ENCODE measurements at places on chromosomes 3 and 15.

- DNase-seq: no peak
These were observed 14.8 kb downstream of the ARNT2 start for GRCh38 chr15:80418892-80419537.

GRCh38 chr3:58164199-58164879 lies 46.4 kb downstream of the DNASE1L3 start:
- no peak for DNase-seq

DNA sequence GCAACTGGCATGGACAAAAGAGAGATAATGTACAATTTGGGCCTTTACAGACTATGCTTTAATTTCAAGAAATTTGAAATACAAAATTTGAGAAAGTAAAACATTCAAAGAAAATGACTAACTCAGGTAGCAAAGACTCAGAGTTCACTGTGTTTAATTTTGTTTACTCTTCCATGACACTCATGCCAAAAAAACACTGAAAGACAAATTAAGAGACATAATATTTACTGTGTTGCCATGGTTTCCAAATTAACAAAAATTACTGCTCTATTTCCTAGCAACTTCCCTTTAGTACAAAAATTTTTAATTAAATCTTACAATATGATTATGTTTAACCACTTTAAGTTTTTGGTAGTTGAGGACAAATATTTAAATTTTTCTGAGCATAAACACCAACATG lies 29.6 kb downstream of the LRRFIP2 start:
- no peak for DNase-seq

- DNase-seq: no peak
These were observed 777 bp upstream of the SLC51A start for GRCh38 chr3:196215493-196216020.

DNA sequence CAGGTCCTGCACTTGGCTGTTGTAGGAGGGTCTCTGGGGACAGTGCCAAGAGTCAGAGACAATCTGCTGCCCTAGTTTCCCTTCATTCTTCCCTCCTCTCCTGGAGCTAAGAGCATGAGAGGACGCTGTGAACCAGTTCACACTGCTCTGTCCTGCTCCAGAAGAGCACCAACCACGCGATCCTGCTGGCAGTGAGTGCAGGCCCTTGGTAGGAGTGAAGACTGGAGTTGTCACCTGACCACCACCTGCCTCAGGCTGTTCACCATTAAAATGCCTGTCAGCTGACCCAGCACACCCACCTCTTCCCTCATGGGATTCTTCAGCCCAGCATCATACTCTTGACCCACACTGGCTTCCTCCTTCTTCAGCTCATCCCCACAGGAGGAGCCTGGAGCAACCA lies 2.9 kb downstream of the TM6SF1 start:
- DNase-seq: no peak

GRCh38 chr3:134737516-134737915 lies 57.5 kb upstream of the EPHB1 start:
- no peak for DNase-seq

GRCh38 chr15:31344823-31345605 lies 18.4 kb downstream of the KLF13 start:
- no peak for DNase-seq

DNA sequence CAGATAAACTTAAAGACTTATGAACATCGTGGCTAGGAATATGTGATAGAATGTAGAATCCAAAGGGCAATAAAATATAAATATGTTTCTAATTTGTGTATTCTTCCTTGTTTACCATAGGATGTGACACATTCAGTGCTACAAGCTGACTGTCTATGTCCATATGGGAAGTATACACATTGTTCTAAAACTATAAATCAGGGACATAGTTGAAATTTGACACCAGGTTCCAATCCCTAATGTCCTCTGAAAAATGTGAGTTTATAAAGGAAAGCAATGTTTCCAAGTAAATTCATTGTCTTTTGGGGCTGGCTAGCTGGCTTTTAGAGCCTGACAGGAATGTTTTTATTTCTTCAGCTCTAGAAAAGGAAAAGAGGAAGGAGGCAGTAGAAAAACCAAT lies 273.6 kb downstream of the CNTN4 start:
- DNase-seq: no peak

DNA sequence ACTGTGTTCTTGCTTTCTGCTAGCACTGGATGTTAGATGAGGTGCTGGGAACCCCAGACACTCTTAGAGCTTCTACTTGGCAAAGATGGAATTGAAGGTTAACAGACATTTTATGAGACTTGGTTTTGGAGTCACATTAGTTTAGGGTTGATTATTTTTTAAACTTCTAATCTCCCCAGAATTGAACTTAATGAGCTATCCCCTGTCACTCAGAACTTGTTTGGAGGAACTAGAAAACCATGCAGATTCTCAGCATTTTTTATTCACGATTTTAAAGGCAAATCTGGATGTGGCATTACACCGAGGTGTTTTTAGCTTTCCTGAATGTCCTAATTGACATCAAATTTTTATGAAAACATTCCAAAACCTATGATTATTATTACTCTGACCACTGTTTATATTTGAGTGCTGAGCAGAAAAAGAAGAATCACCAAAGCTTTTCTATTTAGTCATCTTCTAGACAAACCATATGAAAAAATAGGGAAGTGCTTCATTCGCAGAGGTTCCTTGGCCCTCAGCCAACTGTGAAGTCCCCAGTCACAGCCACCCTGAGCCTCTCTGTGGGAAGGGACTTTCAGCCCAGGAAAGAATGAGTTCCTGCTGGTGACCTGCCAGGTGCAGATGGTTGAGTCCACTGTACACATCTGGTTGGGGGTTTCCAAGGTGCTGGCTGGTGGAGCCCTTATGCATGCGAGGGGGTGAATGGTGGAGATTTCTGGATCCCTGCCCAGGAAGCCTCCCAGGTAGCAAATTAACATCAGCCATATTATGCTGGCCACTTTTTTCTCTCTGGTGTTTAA lies 196.0 kb upstream of the TOPAZ1 start:
- no peak for DNase-seq

DNA sequence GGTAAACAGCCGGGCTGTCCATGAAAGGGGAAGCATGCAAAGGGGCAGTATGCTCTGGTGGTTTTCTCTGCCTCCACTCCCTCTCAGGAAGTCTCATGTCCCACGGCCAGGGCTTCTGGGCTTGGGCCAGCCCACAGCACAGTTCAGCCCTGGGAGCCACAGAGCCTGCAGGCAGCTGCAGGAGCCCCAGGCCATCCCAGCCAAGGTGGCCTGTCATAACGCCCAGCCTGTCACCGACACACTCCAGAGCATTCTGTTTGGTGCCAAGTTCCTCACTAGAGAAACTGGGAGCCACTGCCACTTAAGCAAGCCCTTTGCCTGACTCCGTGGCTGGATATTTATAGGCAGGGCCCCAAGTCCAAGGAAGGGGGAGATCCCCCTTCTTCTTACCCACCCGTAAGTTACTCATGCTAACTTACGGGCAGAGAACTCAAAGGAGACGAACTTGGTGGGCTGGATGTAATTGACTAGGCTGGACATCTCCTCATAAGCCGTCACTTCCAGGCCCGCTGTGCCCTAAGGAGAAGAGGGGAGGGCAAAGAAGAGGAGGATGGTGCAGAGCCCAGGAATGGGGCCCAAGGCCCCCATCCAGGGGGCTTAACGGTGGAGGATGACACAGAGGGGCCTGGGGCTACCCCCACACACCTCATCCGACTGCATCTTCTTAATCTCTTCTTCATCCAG lies 11.7 kb downstream of the PLCB2 start:
- DNase-seq: no peak

DNA sequence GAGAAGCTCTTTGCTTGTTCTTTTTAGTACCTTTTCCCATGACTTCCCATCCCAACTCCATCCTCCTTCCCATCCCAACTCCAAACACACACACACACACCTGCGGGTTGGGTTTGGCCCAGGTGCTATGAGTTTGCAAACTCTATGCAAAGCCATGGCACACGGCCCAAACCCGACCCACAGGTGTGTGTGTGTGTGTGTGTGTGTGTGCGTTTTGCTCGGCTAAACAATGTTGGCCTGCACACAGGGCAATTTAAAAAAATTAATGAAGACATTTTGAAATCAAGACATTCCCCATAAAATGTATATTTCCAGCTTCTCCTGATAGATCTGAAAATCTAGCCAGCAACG lies 103.7 kb upstream of the TLE3 start:
- DNase-seq: no peak

DNA sequence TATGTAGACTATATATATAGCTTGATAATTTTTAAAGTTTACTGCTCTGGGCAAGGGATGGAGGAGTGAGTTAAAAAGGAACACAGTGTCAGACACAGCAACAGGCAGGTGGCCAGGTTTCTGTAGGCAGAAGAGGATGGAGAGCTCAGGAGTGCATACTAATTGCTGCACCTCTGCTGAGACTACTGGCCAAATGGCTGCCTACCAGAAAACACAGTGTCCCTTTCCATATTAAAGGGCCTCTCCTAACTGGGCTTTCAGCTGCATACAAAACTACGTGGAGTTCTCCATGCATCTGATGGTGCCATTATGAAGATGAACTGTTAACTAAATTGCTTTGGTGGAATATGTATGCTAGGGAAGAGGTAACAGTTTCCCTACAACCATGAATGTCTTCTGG lies 1.8 kb downstream of the ATP13A4 start:
- no peak for DNase-seq

- DNase-seq: no peak
These were observed 365.0 kb downstream of the FOXP1 start for GRCh38 chr3:71218508-71218907.

- no peak for DNase-seq
These were observed 1.3 kb downstream of the ATXN7 start for GRCh38 chr3:63864965-63865327.

- no peak for DNase-seq
These were observed 274.5 kb upstream of the POU1F1 start for GRCh38 chr3:87550892-87551291.

DNA sequence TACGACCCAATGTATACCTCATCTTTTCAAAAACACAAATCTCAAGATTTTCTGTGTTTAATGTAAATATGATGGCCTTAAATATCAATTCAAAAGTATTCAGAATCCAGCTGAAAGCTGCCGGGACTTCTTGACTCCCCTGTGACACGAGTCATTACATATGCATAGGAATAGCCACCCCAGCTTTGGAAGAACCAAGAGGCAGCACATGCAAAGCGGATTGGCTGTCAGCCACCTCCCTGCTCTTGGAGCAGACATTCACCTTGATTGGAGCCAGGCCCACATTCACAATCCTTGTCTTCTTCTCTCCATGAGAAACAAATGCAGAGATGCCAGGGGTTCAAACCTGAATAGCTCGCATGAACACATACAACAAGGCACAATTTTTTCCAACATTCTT lies 10.8 kb upstream of the CAV3 start:
- no peak for DNase-seq

DNA sequence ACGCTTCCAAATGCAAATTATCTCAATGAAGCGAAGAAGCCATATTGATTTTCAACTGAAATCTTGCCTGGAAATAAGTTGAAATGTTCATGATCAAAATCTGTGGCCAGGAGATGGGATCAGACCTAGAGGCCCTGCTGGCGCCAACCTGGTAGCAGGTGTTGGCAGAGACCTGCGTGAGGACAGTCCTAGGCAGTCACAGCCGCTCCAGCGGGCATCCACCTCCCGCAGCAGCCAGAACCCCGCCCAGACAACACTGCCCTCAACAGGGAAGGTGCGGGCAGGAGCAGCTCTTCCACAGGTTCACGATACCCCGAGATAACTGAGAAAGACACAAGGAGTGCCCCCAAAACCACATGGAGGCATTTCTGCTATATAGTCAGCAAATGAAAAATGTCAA lies 145.3 kb downstream of the XXYLT1 start:
- DNase-seq: no peak

DNA sequence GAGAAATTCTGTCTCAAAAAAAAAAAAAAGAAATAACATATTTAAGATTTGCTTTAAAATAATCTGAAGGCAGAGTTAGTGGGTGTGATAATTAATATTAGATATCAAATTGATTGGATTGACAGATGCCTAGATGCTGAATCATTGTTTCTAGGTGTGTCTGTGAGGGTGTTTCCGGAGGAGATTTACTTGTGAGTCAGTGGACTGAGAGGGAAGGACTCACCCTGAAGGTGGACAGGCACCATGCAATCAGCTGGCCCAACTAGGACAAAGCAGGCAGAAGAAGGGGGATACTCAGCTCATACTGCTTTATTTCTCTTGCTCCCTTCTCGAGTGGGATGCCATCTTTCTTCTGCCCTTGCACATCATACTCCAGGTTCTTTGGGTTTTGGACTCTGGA lies 16.7 kb upstream of the RPL24 start:
- DNase-seq: no peak

GRCh38 chr3:62233065-62233464 lies 140.3 kb downstream of the FEZF2 start:
- no peak for DNase-seq

DNA sequence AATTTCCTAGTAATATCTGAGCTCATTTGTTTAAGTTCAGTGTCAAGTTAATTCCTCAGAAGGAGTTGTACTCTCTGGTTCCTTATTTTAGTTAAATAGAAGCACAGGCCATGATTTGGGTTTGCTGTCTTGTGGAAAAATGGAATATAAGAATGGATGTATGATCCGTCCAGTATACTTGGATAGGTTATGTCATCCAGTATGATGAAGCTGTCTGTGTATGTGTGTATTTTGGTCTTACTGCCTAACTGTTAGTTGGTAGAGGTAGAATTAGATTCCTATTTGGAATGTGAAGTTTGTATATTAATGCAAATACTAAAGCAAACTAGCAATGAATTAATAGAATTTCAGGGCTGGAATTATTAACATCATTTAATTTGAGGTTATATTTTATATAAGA lies 7.9 kb downstream of the KBTBD8 start:
- DNase-seq: no peak

DNA sequence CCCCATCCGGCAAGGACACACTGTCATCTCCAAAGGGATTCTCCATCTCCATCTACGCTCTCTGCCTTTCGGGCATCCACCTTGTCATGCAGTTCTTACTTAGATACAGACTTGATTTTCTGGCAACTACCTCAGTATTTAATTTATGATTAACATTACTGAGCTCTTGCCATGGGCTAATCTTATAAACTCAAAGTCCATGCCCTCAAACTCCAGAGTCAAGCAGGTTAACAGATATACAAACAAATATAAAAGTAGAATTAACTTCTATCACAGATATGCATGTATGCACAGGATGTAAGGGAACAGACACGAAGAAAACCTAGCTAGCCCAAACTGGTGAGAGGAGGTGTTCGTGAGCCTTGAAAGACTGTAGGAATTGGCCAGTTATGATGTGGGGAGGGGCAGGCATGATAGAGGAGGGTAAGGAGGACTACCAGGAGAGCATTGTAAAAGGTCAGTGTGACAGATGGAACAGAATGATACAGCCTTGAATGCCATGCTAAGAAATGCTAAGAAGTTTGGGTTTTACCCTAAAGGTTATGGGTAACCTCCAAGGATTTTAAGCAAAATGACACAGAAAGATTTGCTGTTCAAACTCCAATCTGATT lies 334.3 kb downstream of the ULK4 start:
- DNase-seq: no peak

GRCh38 chr15:71779073-71779797 lies 31.1 kb upstream of the NR2E3 start:
- no peak for DNase-seq

GRCh38 chr15:82681371-82681770 lies 28.3 kb downstream of the AP3B2 start:
- no peak for DNase-seq

DNA sequence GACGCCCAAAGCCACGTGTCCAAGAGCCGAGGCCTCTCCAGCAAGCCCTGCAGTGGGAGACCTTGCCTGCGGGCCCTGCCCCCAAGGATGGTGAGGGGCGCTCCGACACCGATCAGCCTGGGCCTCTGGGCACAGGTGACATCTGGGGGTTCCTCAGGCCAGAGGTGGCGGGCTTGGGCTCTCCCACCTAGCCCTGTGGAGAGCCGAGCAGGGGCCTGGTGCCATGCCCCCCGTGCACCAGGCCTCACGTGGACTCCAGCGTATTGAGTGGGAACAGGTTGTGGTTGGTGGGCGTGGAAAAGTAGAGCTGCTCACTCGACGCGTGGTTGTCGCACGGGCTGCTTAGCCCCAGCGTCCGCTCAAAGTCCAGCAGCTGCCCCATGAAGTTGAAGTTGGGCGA lies 5.8 kb downstream of the DUSP7 start:
- DNase-seq: no peak
